ENCODE measurements at places on chromosomes 6 and 20.

- no peak for DNase-seq
Observed at GRCh38 chr6:151389618-151390275, 1.6 kb downstream of the ZBTB2 start.

DNA sequence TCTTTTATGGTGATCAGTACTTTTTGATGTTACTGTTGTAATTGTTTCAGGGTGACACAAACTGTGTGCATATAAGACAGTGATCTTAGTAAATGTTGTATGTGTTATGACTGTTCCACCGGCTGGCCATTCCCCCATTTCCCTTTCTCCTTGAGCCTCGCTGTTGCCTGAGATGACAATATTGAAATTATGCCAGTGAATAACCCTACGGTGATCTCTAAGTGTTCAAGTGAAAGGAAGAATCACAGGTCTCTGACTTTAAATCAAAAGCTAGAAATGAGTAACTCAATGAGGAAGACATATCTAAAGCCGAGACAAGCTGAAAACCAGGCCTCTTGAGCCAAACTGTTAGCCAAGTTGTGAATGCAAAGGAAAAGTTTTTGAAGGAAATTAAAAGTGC, 32.3 kb downstream of the TULP4 start:
- DNase-seq: no peak

- DNase-seq: no peak
Observed at GRCh38 chr20:14343491-14344065, 6.2 kb upstream of the FLRT3 start.

DNA sequence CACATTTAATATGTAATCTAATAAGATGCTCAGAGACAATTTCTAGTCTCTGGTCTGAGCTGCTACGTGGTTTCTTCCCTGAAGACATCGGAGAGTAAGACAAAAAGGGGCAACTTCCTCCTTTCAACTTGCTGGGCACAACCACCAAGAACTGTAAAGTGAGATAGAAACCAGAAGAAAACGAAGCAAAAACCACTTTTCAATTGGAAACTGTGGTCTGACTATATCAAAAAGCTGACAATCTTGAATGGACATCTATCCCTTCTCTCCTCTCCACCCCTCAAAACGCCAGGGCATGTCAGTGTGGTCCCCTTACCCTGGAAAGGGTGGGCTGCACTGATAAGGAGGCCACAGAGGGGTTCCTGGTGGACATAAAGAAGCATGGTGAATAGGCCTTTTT, 269.1 kb downstream of the CD83 start:
- DNase-seq: no peak

- DNase-seq: no peak
Observed at GRCh38 chr20:40687384-40688128, 1.5 kb downstream of the MAFB start.

GRCh38 chr6:18148304-18149025, 6.4 kb downstream of the TPMT start:
- no peak for DNase-seq

- DNase-seq: no peak
Observed at GRCh38 chr6:160523223-160523622, 140.9 kb downstream of the LPA start.

DNA sequence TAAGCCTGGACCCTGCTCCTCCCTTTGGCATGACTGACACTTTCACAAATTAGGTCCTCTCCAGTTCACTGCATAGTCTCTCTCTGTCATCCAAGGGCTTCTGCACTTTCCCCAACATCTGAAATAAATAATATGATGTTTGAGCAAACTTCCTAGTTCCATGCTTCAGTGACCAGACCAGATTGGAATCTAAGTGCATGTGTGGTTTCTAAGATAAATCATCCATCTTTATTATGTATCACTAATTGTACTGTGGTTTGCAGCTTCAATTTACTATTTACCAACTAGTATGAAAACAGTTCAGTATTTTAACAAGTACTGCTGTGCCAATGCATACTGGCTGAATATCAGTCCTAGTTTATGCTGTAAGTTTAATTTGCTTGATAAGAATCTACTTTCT, 18.7 kb downstream of the SESN1 start:
- DNase-seq: no peak

DNA sequence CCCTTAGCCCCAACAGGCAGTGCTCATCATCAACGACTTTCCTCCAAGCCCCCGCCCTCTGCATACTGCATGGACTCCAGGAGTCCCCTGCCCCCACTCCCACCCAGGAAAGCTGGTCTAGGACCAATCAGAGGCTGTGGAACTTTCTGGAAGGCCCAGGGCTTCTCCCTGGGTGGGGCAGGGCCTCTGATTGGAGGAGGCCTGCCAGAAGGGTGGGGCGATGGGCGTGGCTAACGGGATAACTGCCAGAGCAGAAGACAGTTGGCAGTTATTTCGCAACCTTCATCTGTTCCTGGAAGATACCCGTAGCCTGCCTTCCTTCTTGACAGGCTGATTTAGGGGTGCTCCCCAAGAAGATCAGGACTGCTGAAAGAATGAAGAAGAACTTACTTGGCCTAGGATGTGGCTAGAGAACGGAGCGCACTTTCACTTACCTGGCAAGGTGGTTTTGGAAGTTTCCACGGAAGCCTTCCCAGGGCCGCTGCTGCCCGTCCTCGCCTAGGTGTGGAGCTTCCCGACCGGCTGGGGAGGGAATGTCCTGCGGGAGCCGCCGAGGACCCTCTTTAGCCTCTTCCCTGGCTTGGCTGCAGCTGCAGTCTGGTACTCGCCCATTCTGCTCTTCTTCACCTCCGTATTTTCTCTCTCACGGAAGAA, 209.0 kb downstream of the LRFN2 start:
- no peak for DNase-seq

GRCh38 chr6:27617700-27618689, 145.1 kb upstream of the ZNF184 start:
- DNase-seq: no peak

DNA sequence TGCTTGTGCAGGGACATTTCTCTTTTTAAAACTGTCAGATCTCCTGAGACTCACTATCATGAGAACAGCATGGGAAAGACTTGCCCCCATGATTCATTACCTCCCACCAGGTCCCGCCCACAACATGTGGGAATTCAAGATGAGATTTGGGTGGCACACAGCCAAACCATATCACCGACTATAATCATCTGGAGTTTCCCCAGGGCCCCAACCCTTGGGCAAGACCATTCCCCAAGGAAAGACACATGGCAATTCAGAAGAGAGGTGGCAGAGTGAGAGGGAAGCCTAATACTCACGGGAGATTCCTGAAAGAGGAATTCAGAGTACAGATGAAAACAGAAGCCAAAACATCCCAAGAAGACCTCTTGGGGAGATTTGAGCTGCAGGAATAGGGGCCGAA, 291.0 kb upstream of the PLCB4 start:
- DNase-seq: no peak

- DNase-seq: no peak
Observed at GRCh38 chr6:36701401-36701991, 3.9 kb downstream of the RAB44 start.

GRCh38 chr20:13149371-13150105, 71.5 kb upstream of the ISM1 start:
- DNase-seq: no peak

- no peak for DNase-seq
Observed at GRCh38 chr20:49775229-49775693, 37.4 kb upstream of the SLC9A8 start.

DNA sequence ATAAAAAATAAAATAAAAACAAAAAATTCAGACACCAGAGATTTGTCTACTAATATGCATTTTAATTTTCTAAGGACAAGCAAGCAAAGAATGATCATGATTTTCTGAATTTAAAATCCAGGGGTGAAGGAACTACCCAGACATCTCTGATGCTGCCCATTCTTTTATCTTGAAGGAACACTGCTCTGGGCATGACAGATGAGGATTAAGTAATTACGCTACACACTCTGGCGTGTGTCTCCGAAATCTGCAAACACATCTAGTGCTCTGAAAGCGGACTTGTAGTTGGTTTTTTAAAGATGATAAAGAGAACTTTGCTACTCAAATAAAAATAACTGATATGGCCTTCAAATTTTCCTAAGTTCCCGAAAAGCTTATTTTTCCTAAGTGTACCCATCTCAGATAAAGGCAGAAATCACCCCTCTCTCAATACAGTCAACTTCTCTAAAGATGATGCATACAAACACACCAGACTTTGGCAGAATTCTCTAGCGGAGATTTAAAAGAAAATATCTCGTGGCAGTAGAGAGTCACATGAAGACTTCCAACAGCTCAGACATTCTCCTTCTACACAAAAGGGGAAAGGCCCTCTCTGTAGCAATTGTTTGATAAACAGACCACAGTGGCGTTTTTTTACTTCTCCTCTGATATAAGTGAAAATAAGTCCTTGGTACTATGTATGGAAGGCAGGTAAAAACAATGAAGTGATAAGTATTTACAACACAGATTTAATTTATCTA, 133.8 kb downstream of the BACH2 start:
- no peak for DNase-seq

- no peak for DNase-seq
Observed at GRCh38 chr6:20747991-20748390, 213.7 kb downstream of the CDKAL1 start.

- no peak for DNase-seq
Observed at GRCh38 chr6:22732176-22732970, 163.0 kb downstream of the HDGFL1 start.

DNA sequence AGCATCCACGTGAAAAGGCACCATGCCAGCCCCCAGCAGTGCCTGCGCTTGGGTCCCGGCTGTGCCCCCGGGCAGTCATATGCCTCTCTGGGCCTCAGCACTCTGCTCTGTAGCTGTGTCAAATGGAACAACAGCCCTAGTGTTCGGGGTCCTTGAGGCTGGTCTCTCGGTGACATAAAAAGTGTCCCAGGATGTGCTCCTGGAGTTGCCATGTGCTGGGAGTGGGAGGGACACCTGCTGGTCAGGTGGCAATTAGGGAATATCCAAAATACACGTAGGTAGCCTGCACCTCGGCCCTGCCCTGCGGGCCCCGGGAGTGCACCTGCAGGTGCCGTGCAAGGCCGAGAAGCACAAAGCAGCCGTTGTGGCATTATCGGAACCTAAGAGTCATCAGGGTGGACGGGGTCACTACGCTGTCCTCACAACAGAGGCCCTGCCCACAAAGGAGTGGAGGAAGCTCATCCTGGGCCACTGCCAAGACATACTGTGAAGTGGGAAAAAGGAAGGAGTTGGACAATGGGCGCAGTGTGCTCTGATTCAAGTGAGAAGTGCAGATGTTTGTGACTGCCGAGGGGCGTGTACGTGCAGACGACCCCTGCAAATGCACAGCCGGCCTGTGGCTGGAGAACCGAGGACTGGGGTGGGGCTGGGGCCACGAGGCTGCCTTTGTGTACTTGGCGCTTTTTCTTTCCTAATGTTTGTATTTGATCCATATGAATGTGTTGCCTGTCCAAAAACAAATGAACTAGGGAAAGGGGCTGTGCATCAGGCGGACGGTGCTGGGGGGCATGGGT, 24.6 kb downstream of the SLCO4A1 start:
- DNase-seq: no peak

DNA sequence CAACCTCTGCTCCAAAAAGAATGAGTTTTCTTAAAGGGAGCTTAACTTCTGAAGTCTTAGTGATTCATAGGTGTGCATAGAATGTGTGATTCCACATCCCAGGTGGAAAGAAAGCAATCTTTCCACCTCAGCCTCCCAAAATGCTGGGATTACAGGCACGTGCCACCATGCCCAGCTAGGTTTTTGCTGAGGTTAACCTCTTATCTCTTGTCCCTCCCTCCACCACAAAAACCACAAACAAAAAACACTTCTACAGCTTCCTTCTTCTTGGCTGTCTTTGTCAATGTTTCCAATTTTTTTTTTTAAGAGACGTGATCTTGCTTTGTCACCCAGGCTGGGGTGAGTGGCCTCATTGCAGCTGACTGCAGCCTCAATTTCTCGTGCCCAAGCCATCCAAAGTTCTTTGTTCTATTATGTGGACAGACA, 8.1 kb upstream of the CSE1L start:
- no peak for DNase-seq

DNA sequence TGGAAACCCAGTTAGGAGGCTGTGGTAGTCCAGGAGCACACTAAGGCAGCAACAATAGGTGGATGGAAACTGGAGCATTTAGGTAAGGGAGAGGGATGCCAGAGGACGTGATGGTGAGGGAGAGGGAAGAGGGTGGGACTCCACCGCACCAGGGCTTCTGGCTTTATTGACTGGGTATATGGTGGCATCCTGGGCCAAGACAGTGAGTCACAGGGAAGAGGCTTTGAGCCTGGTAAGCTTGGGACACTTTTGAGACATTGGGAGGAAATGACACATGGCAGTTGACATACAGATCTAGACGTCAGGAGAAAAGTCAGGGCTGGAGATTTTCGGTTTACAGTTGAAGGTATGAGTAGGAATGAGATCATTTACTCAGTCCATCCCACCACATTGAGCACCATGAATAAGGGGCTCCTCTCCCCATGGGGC, 14.9 kb downstream of the NT5E start:
- DNase-seq: no peak

DNA sequence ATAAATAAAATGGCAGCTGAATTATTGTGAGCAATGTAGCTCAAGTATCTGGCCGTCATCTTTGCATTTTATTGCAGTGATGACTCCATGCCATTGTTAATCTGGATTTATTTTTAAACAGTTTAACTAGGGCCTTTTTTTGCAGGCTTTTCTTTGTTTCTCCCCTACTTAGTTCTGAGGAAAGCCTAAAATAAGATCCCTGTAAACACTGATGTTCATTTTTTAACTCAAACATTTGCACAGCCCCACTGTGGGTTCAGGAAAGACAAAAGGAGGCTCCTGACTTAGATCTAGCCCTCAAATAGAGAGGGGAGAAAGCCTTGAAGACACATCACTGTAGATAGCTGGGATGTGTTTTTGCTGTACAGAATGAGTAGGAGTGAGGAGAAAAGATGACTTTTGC, 69.2 kb downstream of the PLEKHG1 start:
- DNase-seq: no peak

DNA sequence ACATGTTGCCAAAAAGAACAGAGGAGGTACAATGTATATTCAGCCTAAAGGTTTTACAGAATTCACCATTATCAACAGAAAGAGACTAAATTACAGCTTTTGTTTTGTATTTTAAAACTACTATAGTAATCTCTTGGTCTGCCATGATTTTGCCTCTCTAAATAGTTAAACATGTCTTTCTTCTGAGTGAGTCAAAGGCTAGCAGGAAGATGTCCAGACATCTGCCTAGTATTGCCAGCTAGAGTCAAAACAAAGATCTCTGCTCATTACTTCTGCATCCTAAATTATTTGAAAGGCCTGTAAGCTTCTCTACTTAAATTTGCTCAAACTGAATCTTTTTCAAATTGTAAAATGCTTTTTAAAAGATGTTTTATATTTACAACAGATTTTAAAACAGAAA, 8.8 kb downstream of the ASF1A start:
- no peak for DNase-seq

- DNase-seq: no peak
Observed at GRCh38 chr6:4010048-4010447, 68.9 kb downstream of the FAM217A start.
